ENCODE measurements at places on chromosomes 2 and 18.
A peak's percentile ranks its signal among the peaks of the same experiment; 100 is the strongest.

DNA sequence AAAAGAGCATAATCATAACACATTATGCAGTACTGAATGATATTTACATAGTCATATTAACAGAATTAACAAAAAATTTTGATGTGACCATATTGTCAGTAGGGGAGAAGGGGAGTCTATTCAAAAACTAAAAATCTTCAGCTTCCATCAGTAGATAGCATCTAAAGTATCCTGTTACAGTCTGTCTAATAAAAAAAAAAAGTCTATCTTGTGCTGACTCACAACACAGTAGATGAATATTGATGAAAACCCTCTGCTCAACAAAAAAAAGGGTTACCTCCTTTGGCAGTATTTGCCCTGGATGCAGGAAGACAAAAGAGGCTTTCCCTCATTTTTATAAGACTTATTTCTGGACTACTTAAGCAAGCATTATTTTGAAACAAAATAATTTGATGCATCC lies 27.3 kb downstream of the GRB14 start:
- no peak for DNase-seq

DNA sequence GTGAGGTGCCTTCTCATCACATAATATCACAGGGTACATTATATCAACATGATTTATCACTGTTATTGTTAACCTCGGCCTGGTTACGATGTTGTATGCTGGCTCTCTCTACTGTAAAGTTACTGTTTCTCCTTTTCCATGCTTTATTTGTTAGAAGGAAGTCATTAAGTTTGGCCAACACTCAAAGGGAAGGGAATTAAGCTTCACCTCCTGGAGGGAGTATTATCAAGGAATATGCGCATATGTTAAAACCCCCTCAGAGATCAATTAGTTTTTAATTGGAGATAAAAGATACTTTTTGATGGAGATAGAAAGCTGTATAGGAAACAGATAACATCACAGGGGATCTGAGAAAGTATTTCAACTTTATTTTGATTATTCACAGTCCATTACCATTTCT lies 221.6 kb downstream of the DLGAP1 start:
- DNase-seq, result no peak

GRCh38 chr2:85839461-85839860 lies 49.3 kb downstream of the ST3GAL5 start:
- DNase-seq, result no peak

GRCh38 chr2:80490964-80491363 lies 186.4 kb upstream of the LRRTM1 start:
- DNase-seq, result no peak

DNA sequence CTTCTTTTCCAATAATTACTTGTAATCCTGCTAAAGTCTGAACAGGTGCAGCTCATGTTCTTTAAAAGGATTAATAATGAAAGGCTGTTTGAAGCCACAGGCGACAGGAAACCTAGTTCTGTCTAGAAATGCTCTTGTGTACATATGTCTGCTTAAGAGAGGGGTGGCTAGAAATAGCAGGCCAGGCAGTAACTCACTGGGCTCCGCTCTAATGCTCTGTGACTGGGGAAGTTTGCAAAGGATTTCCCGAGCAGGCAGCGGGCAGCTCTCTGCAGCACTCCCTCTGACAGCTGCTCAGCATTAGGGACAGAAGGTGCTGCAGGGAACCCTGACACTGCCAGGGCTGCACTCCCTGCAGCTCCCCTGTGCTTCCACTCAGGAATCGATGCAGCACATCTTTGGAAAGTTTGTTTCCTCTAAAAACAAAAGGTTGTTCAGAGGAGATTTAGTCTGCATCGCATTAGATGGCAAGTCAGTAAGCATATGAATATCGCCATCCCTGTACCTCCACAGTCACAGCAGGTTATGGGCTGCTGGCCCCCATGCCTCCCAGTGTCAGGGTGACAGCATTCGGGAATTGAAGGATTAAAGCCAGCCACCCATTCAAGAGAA lies 33.1 kb upstream of the TTC39C start:
- DNase-seq, result no peak

GRCh38 chr18:11178951-11179549 lies 29.7 kb upstream of the PIEZO2 start:
- DNase-seq, result peak; percentile 77

DNA sequence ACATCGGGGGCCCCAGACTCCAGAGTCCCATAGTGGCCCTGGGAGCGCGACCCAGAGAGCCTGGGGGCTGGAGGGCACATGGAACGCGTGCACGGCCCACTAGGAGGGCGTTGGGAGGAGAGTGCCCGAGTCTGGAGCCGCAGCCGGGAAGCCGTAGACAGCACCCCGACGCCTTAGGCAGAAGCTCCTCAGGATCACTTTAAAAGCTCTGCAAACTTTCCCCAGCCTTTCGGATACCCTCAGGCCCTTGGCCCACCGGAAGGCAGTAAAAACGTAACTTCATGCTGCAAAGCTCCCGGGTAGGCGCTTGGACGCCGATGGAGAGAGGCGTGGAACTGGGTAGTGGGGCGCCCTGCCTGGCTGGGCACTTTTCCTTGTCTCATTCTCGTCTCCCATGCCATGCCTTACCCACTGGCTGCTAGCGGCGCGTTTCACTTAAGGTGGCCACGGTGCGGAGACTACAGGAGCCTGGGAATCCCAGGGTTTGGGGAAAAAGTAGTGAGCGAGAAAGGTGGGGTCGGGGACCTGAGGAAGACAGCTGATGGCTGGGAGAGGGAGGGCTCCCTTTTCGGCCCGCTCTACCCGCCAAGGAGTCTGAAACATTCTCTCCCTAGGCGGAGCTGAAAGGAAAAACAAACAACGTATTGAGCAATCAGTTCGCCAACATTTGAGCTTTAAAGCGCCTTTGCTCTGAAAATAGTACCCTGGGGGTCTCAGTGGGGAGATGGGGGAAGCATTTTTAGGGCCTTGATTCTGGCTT lies 141.8 kb downstream of the MEIS1 start:
- no peak for DNase-seq

Measured in NB4 (cell line).